Inflammatory macrophage treated with lipopolysaccharide for 1 hour (primary cell): ENCODE measurements at places on chromosomes 4 and X.

DNA sequence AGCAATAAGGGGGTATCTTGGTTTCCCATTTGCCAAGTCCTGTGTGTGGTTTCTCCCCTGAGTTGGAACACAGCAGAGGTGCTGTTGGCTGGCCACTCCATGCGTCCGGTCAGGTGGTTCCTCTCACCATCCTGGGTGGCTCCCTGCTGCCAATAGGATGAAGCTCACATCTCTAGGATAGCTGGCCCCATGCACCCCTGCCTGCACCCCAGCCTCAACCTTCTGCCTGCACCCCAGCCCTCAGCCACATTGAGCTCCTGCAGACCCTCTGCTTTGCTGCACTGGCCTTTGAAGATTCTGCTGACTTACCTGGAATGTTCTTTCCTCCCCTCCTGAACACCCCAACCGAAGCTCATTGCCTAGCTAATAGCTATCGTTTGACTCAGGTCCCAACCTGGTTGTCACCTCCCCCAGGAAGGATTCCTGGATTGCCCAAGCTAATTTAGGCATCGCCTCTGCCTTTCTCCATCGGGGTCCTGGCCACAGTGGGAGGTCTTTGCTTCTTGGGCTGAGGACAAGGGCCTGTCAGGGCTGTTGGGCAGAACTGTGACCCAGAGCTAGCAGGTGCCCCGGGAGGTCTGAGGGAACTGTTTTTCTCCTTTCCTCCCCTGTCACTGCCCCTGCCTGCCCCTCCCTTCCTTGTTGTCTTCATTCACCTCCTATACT is 36.6 kb upstream of the GRPEL1 start:
- no peak for DNase-seq

DNA sequence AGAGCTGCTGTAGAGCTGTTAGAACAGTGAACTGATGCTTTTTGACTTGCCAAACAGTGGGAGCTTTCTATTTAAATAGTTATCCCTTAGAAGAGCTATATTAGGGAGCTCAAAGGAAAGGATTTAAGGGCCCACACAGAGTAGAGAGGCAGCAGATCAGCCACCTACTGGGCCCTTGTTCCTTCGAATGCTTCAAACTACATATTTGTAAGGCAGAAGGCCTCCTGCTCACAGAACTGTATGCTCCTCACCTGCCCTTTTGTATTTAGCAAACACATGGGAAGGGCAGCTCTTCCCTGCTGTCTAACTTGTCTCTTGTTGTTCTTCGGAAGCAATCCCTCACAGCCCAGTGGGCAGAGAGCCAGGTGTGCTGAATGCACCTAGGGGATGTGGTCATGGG is 38.0 kb downstream of the IL1RAPL1 start:
- DNase-seq, result no peak

GRCh38 chrX:49039598-49040375 is 3.4 kb downstream of the TFE3 start:
- peak; percentile 48 for DNase-seq

DNA sequence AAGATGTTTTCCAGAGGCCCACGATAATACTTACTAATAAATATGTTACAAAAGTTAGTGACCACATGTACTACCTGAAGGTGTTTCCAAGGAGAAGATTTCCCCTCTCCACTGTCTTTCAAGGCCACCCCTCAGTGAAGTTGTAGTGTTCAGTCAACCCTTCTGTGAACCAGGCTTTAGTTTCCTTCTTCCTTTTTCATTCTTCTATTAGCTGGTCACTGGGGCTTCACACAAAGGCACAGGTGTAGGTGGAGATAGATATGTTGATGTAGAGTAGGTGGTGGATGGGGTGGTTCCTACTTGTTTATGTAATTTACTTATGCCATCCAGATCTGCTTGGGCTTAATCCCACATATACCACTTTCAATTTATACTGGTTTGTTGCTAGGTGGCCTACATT is 43.3 kb upstream of the ADAM29 start:
- no peak for DNase-seq

DNA sequence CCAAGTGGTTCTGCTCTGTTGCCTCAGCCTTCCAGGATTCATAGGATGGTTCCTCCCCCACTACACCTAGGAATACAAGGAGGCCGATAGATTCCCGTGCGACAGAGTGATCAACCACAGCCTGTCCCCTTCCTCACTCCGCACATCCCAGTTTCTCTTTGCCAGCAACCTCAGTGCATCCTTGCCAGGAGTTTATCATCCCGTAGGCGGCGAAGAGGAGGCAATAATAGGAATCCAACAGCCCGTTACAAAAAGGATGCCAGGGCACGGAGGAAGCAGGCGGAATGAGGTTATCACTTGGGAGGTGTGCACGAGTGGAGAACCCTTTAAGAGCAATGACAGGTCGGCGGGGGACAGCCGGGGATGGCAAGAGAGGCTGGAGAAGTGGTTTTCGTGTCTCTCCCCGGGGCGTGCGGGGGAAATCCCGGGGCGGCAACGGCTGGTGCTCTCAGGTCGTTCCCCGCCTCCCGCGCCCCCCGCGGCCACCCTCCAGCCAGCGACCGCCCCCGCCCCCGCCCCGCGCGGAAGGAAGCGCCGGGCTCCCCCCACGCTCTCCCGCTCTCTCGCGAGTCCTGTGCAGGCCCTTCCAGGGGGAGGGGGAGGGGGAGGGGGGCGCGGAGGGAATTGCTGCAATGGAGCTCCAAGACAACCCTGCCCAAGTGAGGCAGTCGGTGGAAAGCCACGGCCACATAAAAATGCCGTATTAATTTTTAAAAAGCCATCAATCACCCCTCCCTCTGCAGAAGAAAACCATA is 1.6 kb downstream of the PPP3CA start:
- DNase-seq, result peak; percentile 23

GRCh38 chr4:36966756-36967460 is 277.6 kb upstream of the NWD2 start:
- no peak for DNase-seq

DNA sequence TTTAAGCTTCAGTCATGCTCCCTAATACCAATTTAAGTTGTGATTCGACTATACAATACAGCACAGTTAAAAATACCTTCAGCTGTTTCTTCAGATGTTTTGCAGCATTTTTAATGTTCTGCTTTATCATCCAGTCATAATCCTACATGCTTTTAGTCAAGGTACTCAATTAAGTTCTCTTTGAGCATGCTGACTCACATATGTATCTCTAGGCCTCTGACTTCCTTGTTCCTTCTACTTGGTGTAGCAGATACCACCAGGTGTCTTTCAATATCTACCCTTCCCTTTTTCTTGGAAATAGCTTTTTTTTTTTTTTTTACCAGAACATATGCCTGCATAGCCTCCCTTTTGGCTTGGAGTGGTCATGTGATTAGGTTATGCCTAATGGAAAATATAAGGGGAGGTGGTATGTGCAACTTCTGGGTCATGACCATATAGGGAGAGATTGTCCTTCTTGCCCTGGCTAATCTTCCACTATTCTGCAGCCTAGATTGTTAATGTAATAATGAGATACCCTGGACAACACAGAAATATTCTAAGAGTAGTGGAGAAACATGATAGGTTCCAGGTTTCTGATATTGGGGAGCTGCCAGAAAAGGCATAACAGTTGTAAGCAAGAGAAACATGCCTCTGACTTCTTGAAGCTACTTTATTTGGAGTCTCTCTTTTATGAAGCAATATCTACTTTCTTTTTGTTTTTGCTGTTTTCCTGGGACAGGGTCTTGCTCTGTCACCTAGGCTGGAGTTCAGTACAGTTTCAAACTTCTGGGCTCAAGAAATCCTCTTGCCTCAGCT is 737.2 kb upstream of the SLIT2 start:
- no peak for DNase-seq

DNA sequence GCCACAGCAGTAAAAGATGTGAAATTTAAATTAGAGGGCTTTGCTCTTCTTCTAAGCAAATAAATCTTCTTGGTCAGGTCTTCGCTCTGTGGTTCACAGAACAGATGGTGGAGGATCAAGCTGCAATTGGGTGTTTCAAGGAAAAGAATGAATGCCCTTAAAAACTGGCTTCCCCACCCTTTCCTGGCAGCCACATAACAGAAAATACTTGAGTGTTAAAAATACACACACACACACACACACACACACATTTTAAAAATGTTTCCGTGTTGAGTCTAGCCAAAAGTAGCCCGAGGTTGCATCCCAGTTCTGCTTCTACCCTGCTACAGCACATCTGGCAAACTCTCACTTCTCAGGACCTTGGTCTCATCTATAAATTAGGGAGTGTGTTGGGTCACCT is 56.7 kb upstream of the FGFBP2 start:
- DNase-seq, result no peak

GRCh38 chr4:6769233-6769988 is 13.1 kb upstream of the KIAA0232 start:
- DNase-seq, result no peak

GRCh38 chrX:68049466-68049865 is 383.8 kb downstream of the OPHN1 start:
- DNase-seq, result no peak

DNA sequence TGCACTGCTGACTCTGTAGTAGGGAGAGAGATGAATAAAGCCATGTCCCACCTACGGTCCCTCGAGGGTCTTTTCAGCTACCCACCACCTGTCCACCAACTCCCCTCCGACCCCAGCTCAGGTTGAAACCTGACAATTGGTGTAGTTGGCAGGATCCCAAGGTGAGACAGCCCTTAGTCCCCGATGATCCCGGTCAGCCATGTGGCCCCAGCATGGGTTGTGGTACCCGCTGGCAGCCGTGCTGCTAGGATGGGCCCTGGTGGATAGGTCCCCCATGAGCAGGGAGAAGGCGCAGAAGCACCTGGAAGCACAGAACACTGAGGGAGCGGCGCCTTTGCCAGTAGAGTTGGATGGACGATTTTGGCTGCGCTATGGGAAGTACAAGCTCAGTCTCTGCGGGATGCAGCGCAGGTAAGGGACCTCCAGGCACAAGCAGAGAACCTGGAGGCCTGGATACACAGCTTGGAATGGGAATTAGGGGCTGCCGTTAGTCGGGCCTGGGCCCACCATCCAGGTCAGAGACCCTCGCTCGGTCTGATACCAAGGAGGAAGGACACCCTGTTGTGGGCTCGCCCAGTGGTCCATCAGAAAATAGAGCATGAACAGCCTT is 694.6 kb upstream of the AGA start:
- DNase-seq, result no peak

DNA sequence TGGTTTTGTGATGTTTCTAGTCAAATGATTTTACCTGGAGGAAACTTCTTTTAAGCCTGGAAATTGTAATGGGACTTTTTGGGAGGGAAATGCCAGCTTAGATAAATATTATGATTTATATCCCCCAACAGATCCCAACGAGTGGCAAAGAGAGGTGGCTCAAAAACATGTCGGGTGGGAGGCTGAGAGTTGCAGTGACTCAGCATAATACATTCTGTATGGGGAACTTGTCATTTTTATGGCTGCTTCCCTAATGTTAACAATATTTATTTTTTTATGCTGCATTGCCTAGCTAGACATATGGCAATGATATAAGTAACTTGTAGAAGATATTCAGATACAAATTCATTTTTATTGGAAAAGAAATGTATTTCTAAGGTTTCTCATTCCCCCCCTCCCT is 219.0 kb downstream of the ARHGAP10 start:
- DNase-seq, result peak; percentile 35

- DNase-seq, result no peak
These were observed 83.2 kb upstream of the USP9X start for GRCh38 chrX:41002026-41002425.

DNA sequence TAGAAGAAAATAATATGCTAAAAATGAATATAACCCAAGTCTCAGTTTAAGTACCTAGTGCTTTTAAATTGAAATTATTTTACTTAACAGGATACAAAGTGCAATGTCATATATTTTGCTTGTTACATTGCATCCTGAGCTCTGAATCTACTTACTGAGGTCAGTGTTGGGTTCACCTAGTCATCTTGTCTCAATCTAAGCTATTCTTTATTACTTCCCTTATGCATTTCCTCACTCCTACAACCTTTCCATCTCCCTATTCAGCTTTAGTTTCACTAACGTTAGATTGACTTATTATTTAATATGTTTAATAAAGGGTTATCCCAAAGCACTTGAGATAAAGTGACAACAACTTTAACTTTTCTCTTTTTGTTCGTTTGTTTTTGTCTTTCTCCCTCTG is 483.7 kb downstream of the FSTL5 start:
- DNase-seq, result no peak

GRCh38 chr4:32037399-32037798 is 1317.2 kb downstream of the PCDH7 start:
- no peak for DNase-seq

DNA sequence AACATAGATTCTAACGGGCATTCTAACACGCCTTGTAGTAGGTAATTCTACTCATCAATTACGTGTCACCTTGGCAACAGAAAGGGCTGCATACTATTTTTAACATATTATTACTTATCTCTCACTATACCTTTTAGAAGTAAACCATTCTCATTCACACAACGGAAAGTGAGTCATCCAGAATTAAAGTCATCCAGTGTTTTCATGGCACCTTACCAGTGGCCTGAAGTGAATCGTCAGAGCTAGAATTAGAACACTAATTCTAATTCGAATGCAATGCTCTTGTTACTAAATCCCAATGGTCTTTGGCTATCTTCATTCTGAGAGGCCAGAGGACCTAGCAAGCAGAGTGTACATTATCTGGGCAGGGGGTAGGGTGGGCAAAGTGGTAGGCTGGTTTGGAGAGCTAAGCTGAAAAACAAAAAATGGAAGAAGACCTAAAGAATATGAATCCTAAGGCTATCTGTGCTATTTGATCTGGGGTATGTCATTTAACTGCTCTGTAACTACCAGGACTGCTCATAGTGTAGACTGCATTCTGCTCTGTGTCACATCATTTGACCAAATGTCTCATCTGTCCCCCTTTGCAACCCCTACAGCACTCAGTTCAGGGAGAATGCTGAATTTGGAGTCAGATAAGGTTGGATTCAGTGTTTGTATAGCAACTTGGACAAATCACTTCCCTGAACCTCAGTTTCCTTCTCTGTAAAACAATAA is 96.5 kb downstream of the HDAC8 start:
- DNase-seq, result no peak

DNA sequence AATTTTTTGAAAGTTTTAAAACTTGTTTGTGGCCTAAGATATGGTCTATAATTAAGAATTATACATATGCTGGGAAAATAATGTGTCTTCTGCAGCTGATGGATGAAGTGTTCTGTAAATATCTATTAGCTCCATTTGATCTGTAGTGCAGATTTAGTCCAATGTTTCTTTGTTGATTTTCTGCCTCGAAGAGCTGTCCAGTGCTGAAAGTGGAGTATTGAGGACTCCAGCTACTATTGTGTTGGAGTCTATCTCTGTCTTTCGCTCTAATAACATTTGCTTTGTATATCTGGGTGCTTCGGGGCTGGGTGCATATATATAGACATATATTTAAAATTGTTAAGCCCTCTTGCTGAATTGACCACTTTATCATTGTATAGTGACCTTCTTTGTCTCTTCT is 2127.3 kb downstream of the PCDH7 start:
- DNase-seq, result no peak
